ENCODE measurements at places on chromosomes 7 and 10.

DNA sequence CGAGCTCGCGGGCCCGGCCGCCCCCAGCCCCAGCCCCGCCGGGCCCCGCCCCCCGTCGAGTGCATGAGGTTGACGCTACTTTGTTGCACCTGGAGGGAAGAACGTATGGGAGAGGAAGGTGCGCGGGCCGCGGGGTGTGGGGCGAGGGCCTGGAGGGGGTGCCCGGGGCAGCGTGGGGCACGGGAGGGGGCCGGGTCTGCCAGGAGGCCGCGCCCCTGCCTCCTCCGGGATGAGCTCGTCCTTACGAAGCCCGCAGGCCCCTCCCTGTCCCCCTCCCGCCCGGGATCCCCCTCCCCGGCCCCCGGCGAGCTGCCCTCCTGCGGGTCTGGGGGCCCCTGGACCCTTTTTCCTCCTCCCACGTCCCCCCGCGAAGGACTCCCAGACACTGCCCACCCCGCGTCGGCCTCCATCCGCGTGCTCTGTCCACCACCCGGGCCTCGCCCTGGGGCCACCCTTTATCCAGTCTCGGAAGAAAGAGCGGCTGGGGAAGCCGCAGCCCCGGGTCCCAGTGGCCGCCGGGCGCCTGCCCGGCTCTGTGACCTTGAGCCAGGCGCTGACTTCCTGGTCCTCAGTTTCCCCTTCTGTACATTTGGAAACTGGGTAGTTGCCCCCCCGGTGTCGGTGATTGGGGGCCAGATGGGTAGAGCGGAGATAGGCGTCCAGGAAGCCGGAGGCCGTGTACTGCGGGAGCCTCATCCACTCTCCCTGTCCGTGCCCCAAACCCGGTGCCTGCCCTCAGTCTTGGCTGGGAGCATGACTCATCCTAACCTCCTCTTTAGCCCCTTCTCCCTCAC, 521 bp downstream of the LIMK1 start:
- no peak for DNase-seq

- DNase-seq, result no peak
Observed at GRCh38 chr7:15503603-15504290, 58.1 kb downstream of the AGMO start.

- DNase-seq, result peak; percentile 12
Observed at GRCh38 chr10:97321032-97321803, 2.1 kb downstream of the FRAT1 start.

GRCh38 chr7:83457022-83457892, 191.7 kb downstream of the SEMA3E start:
- no peak for DNase-seq

DNA sequence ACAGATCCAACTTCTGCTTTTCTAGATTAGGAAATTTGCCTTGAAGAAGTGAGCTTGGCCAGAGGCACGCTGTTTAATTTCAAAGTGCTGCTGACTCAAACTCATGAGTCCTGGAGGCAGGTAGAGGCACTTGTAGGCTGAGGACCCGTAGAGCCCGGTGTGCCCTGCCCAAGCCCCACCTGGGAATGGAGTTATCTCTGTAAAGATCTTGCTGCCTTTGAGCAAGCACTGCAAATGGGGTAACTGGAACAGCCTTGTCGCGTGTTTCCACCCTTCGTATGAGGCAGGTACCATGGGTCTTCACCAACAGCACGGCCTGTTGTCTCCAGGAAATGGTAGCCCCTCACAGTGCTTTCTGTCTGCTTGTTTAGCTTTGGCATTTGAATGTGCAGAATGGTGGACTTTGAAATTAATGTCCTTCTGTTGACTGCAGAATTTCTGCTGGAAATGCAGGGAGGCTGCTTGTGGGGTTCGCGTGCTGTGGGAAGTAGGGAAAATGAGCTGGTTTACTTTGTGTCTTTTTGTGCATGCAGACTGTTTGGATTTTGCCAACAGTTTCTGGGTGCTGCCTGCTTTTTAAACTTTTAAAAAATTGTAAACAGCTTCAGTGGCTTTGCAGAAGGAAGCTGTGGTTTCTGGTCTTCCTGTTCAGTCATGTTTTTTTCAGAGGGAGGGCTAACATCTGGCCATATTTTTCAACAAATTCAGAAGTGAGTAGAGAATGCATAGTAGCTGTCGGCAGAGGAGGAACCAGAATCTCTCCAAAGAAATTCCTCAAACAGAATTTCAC, 27.2 kb downstream of the CCM2 start:
- DNase-seq, result no peak

- no peak for DNase-seq
Observed at GRCh38 chr10:31000867-31001266, 30.8 kb downstream of the ZNF438 start.

GRCh38 chr7:127781081-127781480, 129.1 kb downstream of the SND1 start:
- DNase-seq, result no peak

DNA sequence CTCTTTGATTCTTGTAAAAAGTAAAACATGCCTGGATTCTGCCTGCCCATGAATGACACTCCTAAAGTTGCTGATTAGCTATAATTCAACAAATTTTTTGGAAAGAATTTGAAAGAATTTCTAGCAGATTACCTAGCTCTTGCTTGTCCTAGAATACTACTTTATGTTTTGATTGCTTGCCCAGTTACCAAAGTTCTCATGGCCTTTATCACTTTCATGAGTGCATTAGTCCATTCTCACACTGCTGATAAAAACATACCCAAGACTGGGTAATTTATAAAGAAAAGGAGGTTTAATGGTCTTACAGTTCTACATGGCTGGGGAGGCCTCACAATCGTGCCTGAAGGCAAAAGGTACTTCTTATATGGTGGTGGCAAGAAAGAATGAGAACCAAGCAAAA, 1137.3 kb downstream of the SORCS1 start:
- no peak for DNase-seq

DNA sequence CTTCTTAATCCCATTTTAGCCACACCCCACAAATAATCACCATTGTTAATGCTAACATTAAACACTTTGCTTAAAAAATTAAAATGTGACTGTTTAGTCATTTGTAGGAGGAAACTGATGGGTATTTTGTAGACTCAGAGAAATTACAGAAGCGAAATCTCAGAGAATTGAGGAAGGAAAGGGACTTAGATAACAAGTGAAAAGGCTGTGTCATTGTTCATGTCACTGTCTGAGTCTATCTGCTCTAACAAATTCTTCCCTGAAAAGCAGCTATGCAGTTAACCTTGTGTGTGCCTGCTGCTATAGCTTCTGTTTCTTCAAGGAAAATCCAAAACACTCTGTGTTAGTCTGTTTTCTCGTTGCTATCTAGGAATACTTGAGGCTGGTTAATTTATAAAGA, 40.9 kb upstream of the PLXDC2 start:
- no peak for DNase-seq

GRCh38 chr10:77471069-77471536, 166.5 kb downstream of the KCNMA1 start:
- DNase-seq, result no peak

- DNase-seq, result peak; percentile 39
Observed at GRCh38 chr10:110501142-110501937, 3.6 kb downstream of the DUSP5 start.

GRCh38 chr10:117345143-117345542, 30.1 kb downstream of the PDZD8 start:
- DNase-seq, result no peak

DNA sequence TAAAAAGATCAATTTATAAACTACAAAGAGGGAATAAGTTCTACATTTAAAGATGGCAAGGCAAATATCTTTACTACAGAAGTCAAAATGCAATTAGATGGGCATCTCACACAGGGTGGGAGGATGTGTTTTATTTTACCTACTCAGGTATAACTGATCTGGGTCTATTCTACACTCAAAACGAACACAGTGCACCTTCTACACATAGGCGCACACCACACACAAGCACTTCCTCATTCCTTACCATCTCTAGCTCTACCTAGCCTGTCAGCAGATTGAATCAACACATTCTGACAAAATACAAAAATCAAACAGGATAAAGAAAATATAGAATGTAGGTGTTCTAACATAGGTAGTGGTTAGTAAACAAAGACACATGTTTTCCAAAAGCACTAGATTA, 64.8 kb downstream of the SGCE start:
- no peak for DNase-seq

- DNase-seq, result no peak
Observed at GRCh38 chr7:28782362-28782761, 175.8 kb downstream of the TRIL start.

- no peak for DNase-seq
Observed at GRCh38 chr7:70577078-70577477, 554.9 kb upstream of the GALNT17 start.

GRCh38 chr10:4201866-4202825, 417.1 kb upstream of the KLF6 start:
- DNase-seq, result no peak

- no peak for DNase-seq
Observed at GRCh38 chr7:22411977-22412693, 55.2 kb upstream of the RAPGEF5 start.

DNA sequence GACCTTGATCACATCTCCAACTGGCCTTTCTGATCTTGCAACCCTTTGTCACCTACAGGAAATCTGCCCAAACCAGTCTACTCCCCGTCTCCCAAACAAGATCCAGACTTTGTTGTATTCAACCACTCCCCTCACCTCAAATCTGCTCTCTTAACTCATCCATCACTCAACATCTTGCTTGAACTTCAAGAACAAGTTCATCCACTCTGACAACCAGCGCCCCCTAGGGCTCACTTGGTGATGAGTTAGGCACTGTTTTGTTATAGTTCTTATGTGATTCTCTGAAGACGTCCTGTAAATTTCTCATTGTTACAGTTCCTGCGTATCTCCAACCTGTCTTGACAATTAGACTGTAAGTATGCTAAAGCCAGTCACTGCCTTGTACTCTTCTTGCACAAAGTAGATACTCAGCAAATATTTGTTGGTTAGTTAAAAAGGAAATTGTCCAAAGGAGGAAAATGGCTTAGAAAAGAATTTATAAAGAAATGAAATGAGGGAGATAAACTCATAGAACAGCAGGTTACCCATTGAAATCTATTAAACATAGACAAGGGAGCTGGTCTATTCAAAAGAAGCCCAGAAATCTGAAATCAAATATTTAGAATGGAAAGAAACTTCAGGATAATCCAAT, 5.3 kb downstream of the FRMD4A start:
- DNase-seq, result peak; percentile 24

- peak; percentile 68 for DNase-seq
Observed at GRCh38 chr7:128863433-128863989, 855 bp downstream of the ATP6V1F start.

DNA sequence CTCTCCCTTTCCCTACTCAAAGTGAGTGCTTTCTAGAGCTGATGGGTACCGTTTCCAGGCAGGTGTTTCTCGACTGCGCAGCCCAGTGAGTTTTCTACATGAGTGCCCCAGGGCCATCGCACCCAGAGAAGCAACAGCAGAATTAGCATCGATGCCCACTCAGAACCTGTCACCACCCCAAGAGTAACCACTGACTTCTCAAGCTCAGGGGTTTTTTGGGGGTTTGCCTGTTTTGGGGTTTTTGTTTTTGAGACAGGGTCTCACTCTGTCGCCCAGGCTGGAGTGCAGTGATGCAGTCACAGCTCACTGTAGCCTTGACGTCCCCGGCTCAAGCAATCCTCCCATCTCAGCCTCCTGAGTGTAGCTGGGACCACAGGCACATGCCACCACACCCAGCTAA, 25.7 kb downstream of the SNX8 start:
- no peak for DNase-seq

- no peak for DNase-seq
Observed at GRCh38 chr7:8389593-8390261, 43.7 kb upstream of the NXPH1 start.

DNA sequence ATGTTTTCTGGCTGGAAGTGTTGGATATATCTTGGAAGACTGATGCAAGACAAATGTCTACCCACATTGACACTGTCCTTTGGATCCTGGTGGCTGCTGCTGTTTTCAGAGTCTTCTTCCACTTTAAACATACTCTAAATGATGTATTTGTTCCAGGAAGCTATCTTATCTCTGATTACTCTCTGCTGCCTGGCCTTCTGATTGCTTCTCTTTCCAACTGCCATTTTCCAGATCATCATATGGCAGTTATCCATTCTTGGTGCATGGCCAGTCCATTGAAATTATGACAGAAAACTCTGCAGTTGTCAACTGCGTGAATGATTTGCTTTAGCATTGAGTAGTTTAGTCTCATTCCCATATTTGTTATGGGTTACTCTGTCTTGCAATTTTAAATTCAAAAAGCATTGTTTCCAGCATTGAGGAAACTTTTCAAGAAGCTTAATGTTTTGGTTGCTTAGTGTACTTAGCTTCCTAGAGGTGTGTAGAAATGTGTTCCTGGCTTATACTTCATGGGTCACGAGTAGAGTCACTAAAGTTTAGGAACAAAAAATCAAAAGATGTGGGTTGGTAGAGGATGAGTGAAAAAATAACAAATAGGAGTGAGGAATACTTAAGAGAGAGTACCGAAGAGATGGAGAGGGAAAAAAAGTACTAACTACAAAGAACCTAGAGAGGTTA, 268.3 kb upstream of the MTPN start:
- DNase-seq, result no peak

- no peak for DNase-seq
Observed at GRCh38 chr10:104735036-104735756, 94.1 kb downstream of the SORCS3 start.

GRCh38 chr10:110317866-110318850, 13.4 kb upstream of the SMNDC1 start:
- DNase-seq, result no peak

GRCh38 chr10:123938890-123939289, 47.3 kb upstream of the CPXM2 start:
- DNase-seq, result no peak

DNA sequence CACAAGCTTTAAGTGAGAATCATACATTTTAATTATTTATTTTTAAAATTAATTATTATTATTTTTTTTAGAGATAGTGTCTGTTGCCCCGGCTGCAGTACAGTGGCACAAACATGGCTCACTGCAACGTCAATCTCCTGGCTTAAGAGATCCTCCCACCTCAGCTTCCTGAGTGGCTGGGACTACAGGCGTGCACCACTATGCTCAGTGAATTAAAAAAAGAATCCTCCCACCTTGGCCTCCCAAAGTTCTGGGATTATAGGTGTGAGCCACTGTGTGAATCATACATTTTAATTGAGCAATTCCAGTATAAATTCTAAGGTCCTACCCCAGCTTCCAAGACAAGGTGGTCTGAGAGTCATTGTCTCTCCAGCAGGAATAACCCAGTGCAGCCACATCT, 172.4 kb downstream of the JAZF1 start:
- DNase-seq, result no peak

DNA sequence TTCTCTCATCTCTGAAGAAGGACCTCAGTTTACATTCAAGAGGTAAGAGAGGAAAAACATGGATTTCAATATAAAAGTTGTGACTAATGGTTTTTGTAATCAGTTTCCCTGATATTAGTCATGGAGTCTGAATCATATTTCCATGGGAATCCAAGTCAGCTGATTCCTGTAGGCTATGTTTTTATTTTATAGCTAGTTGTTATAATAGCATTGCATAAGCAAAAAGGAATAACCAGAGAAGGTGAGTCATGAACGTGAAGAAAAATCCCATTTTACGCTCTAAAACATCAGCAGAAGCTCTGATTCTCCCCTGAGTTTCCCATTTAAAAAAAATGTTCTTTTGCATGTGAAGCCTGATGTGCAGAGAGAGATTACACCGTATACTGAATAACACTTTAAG, 299.3 kb downstream of the SFMBT2 start:
- no peak for DNase-seq

All from CD8-positive, alpha-beta T cell (primary cell).